OCI-M1 (cell line): ENCODE measurements at places on chromosomes 2 and 18.

- no peak for DNase-seq
Observed at GRCh38 chr2:101745711-101746694, 48.5 kb downstream of the MAP4K4 start.

- no peak for DNase-seq
Observed at GRCh38 chr2:8307606-8308180, 374.2 kb upstream of the ID2 start.

GRCh38 chr2:7210712-7211111, 293.5 kb downstream of the RNF144A start:
- no peak for DNase-seq

- DNase-seq: no peak
Observed at GRCh38 chr2:5713101-5713500, 20.9 kb downstream of the SOX11 start.

DNA sequence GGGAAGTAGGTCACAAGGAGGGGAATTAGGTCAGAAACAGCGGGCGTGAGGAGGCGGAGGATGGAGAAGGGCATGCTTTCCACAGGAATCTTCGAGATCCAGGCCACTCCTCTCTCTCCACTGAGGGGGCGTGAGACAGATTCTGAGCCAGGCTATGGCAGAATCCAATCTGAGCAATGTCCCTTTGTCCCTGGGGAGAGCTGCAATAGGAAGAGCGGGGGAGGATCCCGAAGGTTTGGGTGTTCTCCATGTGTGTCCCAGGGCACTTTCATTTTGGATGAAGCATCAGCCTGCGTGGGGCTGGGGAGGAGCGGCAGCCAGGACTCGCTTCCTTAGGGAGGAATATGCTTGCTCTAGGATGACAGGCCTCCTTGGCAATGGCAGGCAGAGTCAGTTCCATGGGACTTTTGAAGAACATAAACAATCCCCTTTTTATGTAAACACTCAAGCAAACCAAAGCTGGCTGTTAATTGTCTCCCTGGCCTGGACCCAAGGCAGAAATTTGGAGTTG, 84.0 kb downstream of the LIPG start:
- DNase-seq: no peak

GRCh38 chr2:53987336-53987921, 16.6 kb upstream of the PSME4 start:
- DNase-seq: peak; percentile 33

DNA sequence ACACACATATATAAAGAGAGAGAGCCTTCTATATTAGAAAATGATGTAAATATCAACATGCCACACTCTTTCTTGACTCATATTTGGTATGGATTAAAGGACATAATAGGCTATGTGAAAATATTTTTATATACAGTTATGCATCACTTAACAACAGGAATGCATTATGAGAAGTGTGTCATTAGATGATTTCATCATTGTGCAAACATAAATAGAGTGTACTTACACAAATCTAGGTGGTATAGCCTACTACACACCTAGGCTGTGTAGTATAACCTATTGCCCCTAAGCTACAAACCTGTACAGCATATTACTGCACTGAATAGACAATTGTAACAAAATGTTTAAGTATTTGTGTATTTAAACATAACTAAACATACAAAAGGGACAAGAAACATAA, 354.8 kb upstream of the CNTNAP5 start:
- no peak for DNase-seq

GRCh38 chr18:39596891-39597290, 2031.3 kb upstream of the CELF4 start:
- no peak for DNase-seq

- DNase-seq: no peak
Observed at GRCh38 chr2:101089419-101089818, 61.8 kb downstream of the TBC1D8 start.

DNA sequence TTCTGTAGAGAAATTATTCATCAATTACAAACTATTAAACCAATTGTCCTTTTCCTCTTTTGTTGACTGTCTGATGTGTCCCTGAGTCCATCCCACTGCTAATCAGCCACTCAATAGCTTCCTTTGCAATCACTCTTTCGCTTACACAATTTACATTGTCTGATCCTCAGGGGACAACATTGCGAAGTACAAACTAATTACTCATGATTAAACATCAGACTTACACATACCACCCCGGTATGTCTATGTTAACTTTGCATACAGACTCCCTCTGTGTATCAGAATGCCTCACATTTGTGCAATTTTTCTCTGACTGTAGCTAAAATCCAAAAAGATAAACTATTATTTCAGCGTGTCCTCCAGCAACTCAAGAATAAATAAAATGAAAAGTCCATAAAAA, 264.4 kb upstream of the REV1 start:
- no peak for DNase-seq

GRCh38 chr2:160551259-160551658, 57.7 kb upstream of the RBMS1 start:
- DNase-seq: peak; percentile 6

GRCh38 chr2:219625179-219625578, 2.3 kb upstream of the SLC4A3 start:
- DNase-seq: no peak

DNA sequence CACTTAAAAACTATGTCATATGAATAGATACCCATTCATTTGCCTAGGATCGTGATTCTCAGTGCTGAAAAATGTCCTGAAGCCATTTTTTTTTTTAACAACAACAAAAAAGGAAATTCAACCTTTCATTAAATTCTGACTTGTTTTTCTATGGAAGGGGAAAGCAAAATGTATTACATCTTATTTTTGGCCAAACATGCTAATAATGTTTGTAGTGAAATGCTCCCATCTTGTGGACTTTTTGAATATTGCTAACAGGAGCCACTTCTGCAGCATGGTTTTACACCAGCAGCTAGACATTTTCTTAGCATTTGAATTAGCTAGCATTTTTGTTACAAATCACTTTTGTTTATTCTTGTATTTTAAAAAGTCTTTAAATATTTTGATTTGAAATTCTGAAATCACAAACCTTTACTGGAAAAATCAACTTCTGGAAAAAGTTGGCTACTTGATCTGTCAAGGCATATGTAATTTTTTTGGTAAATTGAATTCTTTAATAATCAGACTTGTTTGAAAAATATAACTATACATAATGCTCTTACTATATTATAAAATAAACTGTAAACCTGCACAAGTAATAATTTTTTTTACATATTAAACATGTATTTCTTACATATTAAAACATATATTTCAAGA, 75.8 kb downstream of the KIDINS220 start:
- peak; percentile 67 for DNase-seq

DNA sequence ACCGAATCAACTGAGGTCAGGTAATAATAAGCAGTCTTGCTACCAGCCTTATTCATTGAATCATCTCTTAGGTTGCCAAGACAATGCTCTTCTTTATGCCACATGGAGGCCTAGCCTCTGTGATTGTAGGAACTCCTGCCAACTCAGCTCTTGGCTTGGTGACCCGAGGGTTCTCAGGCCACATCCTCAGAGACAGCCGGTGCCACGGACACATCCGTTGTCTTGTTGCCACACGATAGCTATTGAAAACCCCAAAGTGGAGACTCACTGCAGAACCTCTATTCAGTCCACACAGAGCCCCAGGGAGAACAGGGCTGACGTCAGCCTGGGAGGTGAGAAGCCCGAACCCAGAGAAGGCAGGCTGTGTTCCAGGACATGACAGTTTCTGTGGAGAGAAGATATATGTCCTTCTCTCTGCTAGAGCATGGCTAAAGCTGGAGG, 53.5 kb upstream of the TGFA start:
- DNase-seq: no peak

- DNase-seq: no peak
Observed at GRCh38 chr2:120075545-120075944, 62.7 kb downstream of the EPB41L5 start.

GRCh38 chr2:8615252-8615575, 66.6 kb upstream of the ID2 start:
- no peak for DNase-seq

DNA sequence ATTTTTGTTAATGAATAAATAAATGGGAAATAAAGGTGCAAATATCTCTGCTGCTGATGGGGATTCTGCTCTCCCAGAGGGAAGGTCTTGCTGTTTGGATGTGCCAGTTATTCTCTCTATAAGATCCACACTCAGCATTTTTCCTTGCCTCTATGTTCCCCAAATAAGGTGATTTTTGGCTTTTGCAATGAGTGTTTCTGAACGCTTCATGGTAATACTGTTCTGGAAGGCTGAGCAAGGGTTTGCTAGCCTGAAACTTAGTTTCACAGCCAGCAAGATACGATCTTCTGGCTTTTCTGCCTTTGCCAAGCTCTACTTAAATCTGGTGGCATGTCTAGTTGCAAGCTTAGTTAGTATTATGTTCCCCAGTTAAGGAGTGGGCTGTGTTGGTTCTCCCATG, 114.6 kb downstream of the LPIN1 start:
- no peak for DNase-seq

GRCh38 chr2:41886757-41887156, 161.1 kb upstream of the PKDCC start:
- DNase-seq: no peak

DNA sequence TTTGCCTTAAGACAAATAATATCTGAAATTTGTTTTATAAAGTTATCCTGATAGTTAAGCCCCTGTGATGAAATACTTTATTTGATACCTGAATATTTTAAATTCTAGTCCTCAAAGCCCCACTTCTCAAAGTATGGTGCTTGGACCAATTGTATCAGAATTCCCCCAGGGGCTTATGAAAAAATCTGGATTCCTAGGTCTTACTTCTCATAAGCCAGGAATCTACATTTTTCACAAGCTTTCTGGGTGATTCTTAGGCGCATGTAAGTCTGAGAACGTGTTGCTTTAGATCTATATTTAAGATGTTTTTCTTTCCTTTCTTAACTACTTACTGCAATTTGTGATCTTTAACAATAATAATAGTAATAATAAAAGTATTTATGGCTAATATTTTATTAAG, 53.1 kb downstream of the MYO1B start:
- DNase-seq: no peak

DNA sequence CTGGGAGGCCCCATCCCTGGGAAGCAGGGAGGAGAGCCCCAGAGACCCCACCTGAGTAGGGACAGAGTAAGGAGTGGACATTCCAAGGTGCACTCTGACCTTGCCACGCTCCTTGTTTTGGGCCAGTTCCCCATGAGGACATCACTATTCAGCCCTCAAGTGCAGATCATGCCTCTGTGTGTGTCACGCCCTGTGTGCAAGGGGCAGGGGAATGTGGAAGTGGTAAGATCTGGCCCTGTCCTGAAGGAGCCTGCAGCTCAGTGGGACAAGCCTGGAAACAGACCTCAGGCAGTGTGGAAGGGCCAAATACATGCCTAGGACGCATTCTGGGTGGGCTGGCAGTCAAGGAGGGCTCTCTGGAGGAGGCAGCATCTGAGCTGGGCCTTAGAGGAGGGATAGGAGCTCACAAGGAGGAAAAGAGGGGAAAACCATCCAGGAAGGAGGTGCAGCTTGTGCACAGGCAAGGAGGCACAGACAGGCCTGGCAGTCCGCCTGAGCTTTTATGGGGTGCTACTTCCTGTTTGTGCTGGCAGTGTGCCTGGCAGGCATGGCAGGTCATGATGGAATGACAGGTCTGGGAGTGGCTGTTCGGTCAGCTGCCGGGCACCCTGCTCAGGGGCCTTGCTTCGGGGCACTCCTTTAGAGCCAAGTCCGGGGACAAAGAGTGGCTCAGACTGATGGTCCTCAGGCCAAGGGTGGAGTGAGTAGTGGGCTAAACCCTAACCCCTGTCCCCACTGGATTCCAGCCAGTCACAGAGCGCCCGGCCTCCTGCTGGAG, 3.3 kb downstream of the KLHL30 start:
- no peak for DNase-seq

DNA sequence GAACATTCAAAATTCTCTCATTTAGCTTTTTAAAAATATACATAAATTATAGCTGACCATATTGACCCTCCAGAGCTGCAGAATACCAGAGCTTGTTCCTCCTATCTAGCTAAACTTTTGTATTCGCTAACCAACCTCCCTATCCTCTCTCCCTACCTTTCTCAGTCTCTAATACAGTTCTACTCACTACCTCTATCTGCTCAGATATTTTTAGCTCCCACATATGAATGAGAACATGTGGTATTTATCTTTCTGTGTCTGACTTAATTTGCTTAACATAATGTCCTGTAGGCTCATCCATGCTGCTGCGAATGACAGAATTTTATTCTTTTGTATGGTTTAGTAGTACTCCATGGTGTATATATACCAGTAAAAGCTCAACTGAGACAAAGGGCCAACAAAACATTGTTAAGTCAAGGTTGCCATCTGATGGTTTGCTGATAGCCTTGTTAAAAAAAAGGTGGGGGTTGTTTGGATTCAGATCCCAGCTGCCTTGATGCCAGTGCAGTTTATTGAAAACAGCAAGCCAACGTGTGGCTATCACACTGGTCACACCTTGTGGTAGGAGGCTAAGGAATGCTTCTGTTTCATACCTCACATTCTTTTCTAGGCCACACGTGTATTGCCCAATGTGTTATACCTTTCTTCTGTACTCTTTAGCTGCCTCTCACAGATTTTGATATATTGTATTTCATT, 101.5 kb downstream of the VWA3B start:
- DNase-seq: no peak

DNA sequence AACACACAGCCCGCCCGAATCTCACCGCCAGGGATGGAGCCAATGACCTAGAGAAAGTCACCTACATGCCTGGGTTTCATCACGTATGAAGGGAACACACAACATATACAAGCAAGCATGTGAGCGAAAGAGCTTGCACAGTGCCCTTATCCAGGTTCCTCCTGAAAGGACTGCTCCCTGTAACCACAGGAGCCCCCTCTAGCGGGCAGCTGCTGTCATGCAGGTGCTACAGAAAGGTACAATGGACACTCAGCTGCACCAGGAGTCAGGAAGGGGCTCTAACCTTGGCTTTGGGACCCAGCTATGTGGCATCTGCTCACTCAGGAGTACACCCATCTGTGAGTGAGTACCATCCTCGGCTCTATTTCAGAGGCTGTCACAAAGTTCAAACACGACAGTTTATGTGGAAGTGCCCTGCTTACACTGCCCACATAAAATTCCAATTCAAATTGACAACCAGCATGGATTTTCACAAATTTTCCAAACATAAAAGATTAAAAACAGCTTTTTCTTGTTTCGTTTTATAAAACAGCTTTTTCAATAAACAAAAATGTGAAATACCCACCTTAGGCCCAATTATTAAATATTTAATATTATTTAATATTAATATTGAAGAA, 3.5 kb downstream of the NDUFA10 start:
- peak; percentile 79 for DNase-seq
